HuH-7.5 (cell line): ENCODE measurements at places on chromosomes 3 and 15.

DNA sequence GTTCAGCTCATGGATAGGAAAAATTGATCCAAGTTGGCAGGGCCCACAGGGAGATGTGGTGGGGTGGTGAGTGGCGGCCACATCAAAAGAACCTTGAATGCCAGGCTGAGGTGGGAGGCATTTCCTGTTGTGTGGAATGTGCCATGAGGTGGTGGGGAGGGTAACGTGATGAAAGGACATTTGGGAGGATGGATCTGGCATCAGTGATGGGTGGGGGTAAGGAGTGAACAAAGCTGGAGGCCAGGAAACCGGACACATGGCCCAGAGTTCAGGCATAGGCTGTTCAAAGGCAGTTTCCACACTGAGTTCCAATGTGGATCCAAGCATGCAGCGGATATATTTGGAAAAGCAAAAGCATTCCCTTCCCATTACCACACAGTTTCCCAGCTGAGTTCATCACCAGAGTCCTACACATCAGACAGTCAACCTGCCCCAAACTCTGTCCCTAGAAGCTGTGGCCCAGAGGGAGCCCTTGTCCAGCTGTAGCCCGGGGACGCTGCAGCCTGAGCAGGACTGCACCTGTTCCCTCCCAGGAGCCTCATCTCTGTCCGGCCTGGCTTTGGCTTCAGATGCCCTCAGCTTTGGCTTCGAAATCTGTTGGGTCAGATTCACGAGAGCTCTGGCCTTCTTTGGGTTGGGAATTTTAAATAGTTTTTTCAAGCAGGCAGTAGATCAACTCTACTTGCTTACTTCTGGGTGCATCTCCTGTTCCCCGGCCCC lies 37.8 kb upstream of the GOLGA6B start:
- DNase-seq: no peak

DNA sequence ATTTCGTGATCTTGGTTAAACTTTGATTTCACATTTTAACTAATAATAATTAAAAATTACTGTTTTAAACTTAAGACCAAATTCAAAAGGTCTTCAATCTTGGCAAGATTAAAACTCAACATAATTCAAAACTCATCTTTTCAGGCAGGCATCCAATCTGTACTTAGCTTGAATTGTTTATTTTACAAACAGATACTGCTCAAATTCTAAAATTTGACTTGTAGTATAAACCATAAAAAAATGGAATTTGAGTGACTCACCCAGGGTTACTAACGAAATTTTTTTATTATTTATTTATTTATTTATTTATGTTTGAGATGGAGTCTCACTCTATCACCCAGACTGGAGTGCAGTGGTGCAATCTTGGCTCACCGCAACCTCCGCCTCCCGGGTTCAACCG lies 64.4 kb downstream of the GAP43 start:
- no peak for DNase-seq

DNA sequence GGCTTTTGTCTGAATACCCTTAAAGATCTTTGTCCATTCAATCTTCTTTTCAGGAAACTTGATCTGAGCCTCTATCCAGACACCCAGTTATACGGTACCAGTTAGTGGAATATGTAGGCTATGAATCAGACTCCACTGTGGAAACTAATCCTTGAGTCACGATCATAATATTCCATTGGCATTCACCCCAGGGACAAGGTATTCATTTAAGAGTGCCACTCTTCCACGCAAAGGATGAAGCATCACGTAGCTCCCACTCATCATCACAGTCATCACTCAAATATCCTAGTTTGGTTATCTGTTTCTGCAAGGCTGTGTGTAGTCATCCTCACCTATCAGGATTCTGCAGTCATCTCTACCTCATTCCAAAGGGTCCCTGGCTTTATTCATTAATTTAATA lies 85.6 kb downstream of the NEDD4 start:
- DNase-seq: no peak

GRCh38 chr3:13215940-13216546 lies 142.8 kb upstream of the IQSEC1 start:
- DNase-seq: no peak

- DNase-seq: no peak
These were observed 34.0 kb upstream of the RPP14 start for GRCh38 chr3:58271901-58272501.

- no peak for DNase-seq
These were observed 35.1 kb downstream of the LYZL4 start for GRCh38 chr3:42375121-42375800.

GRCh38 chr3:87209111-87209510 lies 18.0 kb upstream of the CHMP2B start:
- no peak for DNase-seq

DNA sequence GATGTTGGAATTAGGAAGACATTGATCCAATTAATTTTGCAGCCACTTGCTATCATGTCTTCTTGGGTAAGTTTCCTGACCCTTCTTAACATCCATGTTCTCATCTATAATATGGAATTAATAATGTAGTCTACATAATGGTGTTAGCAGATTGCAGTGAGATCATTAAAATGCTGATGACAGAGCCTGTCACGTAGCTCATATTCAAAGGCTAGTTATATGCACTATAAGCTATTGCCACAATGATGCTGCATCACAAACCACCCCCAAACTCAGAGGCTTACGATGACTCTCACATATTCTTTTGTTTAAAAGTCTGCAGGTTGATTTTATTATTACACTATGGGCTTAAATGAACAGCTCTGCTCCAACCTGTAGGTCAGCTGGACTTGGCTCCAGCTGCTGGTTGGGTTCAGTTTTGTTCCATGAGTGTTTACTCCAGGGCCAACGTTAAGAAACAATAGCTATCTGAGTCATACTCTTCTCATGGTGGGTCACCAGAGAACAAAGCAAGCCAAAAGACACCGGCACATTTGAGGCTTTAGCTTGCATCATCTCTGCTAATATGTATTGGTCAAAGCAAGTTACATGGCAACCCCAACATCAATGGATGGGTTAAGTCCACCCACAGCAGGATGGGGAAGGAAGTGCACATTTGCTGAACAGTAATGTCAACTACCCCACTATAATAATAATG lies 250.0 kb upstream of the SLCO3A1 start:
- DNase-seq: no peak

DNA sequence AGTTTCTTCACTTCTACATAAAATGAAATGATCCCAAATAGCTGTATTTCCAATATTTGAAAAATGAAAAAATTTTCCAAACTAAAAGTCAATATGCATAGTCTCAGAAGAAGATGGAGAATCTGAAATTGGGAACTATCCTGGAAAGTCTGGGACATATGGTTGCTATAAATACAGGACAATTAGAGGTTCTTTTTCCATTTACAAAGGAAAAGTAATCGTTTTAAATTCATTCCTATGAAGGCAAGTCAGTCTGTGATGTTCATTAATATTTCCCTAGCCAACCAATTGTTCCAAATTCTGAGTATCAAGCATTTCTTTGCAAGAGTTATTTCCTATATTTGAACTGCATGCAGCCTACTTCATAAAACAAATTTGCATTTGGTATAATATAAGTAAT lies 102.2 kb downstream of the NEDD4 start:
- DNase-seq: no peak

GRCh38 chr3:127216415-127217261 lies 23.7 kb downstream of the PRR23E start:
- no peak for DNase-seq

DNA sequence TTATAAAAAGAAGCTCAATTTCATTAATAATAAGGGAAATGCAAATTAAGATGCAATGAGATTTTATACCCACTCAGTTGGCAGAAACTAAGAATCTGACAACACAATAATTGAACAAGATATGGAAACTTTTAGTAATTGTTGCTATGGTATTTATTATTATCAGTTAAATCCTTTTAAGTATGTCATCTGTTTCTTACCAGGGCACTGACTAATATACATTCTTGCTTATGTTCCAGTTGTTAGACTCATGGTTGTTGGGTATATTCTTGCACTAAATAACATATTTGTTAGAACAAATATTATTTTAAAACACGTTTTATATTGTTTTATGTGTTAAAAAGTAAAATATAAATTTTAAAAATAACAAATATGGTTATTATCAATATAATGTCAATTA lies 690.3 kb downstream of the MECOM start:
- no peak for DNase-seq

GRCh38 chr3:106534206-106534605 lies 665.4 kb upstream of the CBLB start:
- no peak for DNase-seq

GRCh38 chr3:141940194-141940776 lies 63.8 kb downstream of the ATP1B3 start:
- DNase-seq: no peak

DNA sequence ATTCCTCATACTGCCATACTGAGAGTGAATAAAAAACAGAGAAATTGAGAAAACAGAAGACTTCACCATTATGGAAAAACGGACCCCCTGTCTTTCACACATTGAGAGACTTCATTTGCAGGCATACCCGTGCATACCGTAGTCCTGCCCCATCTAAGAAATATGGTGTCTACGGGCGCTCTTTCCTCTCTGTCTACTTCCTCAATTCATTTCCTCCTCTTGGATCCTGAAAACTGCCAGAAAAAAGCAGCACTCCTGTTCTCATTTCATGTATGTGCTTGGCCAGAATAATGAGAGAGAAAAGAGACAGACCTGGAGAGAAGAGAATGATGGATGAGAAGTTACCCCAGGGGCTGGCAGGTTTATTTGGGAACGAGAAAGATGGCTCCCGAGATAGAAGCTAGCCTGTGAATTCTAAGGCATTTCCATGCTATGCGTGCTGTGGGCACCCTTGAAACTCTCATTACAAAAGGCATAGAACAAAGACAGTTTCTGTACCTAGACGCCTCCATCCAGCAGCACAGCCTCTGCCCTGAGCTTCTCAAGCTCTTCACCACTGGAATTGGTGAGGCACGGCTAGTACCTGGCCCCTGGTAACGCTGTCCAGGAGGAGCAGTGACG lies 62.5 kb upstream of the EPHB3 start:
- no peak for DNase-seq

- DNase-seq: no peak
These were observed 24.7 kb upstream of the HHLA2 start for GRCh38 chr3:108271626-108272025.

DNA sequence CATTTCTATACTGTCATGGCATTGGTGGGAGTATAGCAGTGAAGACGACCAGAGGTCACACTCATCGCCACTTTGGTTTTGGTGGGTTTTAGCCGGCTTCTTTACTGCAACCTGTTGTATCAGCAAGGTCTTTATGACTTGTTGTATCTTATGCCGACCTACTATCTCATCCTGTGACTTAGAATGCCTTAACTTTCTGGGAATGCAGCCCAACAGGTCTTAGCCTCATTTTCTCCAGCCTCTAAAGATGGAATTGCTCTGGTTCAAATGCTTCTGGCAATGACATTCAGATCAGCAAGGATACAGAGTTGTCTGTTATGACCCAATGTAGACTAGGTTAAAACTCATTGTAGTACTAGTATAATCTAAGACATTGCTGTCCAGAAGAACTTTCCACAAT lies 54.9 kb upstream of the LRTM1 start:
- DNase-seq: no peak

DNA sequence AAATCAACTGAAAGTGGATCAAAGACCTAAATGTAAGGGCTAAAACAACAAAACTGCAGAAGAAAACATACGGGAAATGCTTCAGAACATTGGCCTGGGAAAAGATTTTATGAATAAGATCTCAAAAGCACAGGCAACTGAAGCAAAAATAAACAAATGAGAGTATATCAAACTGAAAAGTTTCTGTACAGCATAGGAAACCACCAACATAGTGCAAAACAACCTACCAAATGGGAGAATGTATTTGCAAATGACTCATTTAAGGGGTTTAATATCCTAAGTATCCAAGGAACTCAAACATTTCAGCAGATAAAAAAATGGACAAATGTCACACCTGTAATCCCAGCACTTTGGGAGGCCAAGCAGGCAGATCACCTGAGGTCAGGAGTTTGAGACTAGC lies 489.1 kb downstream of the ROBO1 start:
- DNase-seq: no peak

DNA sequence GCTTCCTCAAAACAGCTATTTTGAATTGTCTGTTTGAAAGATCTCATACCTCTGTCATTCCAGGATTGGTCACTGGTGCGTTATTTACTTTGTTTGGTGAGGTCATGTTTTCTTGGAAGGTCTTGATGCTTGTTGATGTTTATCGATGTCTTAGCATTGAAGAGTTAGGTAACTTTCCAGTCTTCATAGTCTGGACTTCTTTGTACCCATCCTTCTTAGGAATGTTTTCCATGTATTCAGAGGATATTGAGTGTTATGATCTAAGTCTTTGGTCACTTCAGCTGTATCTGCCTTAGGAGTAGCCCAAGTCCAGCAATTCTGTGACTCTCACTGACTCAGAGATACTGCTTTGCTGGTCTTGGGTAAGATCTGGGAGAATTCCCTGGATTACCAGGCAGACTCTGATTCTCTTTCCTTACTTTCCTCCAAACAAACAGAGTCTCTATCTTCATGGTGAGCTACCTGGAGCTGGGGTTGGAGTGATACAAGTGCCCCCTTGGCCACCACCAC lies 398.6 kb downstream of the ZIC4 start:
- DNase-seq: no peak

DNA sequence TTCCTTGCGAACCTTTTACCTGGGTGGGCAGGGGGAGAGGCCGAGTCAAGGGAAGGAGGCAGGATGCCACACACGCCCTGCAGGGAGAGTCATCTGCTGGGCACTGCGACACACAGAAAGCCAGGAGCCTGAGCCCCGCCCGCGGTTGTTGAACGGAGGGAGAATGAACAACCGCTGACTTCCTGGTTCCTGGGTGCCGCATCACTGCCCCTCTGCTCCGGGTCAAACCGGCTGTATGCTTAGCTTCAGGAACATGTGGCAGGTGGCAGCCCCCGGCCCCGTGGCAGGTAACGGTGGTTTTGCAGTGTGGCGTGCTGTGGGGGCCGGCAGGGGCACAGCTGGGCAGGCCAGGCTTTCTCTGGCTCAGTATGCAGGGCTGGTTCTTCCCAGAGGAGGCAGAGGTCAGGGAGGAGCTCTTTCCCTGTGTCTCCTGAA lies 33.4 kb downstream of the APBA2 start:
- DNase-seq: peak; percentile 22

GRCh38 chr3:46104706-46105105 lies 77.4 kb upstream of the XCR1 start:
- no peak for DNase-seq

DNA sequence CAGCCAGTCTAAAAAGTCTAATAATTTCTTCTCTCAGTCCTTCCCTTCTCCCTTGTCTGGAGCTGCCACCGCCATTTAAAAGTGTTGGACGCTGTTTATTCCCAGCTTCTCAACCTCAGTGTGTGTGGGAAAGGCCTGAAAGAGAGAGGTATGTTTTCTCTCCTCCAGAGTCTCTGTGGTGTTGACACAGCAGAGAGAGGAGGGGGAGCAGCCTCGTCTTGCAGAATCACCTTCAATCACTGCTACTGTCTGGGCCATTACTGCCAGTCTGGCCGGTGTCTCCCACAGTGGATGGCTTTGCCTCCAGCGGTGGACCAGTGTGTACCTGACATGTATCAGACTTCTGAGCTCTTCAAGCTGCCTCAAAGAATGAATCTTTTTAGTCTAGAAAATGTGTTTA lies 101.4 kb upstream of the TRIM42 start:
- no peak for DNase-seq
